ENCODE measurements at places on chromosomes 7 and 10. TPM values are rescaled to one million over a fixed set of nuclear protein-coding genes. Genes with fewer than 3 reads are reported as not detected.

The ZNF32 gene
- 28.5 TPM for total RNA-seq

GRCh38 chr7:128247108-128247507 lies 6.0 kb downstream of the LEP start:
- peak; percentile 15 for DNase-seq

DNA sequence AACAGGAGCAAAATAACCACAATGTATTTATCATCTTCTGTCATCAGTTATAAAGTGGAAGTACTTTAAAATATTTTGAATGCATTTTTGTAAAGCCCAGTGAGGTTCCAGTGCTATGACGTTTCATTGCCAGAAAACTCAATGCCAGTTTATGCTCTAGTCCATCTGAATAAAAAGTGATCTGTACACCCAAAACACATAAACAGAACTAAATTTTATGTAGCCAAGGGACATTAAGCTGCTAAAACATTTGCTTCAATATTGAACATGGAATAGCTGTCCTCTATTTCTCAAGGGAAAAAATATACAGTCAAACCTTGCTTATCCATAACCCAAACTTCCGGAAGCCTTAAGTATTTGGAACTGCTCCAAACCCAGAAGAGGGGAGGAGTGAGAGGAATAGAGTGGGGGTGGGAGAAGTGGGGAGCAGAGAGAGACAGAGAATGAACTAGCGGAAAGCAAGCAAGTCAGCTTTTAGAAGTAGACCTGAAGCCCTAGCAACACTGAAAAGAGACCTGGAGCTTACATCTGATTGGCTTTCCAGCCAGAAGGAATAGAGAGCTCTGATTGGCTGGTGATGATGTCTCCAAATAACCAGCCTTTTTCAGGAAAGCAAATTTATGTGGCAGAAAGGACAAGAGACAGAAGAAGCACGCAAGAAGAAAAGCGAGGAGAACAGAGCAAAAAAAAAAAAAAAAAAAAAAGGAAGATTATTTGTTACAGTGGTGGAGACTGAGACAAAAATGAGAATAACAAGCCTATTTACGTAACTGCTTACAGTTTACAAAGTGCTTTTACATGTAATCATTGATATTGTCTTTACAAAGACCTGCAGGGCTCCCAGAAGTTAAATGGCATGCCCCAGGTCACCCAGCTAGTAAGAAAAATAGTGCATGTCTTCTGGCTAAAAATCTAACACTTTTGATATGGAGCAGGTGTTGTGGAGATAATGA lies 196.0 kb downstream of the RNLS start:
- peak; percentile 86 for DNase-seq

- no peak for DNase-seq
Measured at GRCh38 chr7:14762561-14762960, 140.0 kb downstream of the DGKB start.

DNA sequence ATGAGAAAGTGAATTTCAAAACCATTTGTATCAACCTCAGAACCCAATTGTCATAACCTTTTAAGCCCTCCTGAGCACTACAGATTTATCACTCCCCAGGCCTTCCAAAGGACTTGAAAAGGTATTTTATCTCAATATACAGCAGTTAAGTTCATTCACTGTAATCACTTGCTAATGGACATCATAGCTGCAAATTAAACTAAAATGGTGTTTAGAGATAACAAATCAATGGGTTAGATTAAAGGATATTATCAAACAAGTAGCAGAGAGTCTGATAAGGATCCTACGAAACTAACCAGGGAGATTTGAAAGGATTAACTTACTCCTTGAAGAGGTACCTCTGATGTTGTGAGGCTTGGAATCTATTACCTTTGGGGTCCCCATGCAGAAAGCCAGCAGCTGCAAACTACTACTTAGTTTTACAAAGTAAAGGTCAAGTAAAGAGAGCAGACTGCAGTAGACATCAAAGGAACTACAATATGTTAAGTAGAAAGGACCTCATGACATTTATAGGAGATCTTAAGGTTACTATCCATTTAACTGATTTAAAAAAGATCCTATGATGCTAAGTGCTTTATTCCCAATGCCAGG lies 359.4 kb downstream of the SORCS1 start:
- no peak for DNase-seq

Data from cerebellum (tissue), 4 donors.